Activated CD4-positive, alpha-beta T cell treated with anti-CD3 and anti-CD28 coated beads for 36 hours (primary cell): ENCODE measurements at places on chromosomes 6 and 20. TPM values are rescaled to one million over a fixed set of nuclear protein-coding genes. Genes with fewer than 3 reads are reported as not detected.

DNA sequence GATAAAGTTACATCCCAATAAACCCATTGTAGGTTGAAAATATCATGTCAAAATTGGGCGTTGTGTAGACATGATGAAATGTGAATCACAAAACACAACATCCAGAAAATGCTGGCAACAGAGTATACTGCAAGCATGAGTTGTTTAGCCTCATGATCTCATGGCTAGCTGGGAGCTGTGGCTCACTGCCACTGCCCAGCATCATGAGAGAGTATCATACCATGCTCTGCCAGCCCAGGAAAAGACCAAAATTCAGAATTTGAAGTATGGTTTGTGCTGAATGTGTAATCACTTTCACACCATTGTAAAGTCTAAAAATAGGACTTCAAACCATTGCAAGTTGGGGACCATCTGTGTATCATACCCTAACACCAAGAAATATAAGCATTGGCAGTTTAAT, 45.2 kb upstream of the SMAP1 start:
- DNase-seq = no peak

DNA sequence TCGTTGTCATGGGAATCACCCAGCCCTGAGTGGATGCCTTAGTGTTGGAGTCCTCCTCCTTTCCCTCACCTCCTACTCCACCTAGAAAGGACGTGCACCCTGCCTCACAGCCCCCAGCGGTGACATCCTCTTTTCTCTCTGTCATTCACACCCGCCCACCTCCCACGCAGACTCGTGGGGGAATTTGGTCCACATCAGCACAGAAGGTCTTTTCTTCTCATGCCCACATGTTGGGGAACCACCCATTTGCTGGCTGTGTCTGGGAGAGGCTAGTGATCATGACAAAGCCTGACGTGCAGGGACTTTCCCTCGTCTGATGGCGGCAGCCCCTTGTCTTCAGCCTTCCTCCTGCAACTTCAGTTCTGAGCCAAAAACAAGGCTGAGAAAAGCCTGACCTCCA, 96.0 kb upstream of the CNKSR3 start:
- peak; percentile 96 for DNase-seq

GRCh38 chr6:14614631-14615030, 497.1 kb downstream of the CD83 start:
- no peak for DNase-seq

DNA sequence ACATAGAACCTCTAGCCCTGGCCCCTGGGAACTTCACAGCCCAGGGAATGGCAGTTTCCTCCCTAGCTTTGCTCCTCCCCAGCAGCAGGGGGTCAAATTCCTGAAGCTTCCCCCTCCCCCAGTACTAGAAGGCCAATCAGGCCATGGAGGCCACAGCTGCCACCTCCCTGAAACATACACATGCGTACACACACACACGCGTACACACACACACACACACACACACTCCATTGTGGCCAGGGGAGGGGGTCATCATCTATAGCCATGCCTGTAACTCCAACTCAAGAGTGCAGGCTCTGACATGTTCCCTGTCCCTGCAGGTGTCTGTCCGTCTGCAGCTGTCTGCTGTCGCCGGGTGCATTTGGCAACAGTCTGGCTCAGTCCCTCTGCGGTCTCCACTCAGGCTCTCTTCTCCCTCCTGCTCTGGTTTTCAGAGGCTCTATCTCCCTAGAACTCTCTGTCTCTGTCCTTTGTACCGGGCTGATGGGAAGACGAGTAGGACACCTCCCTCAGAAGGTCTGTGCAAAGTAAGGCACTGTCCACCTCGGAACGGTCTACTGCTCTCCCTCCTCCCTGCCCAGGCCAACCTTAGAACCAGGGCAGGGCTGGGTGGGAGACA, 1.4 kb downstream of the LRFN2 start:
- DNase-seq = no peak

DNA sequence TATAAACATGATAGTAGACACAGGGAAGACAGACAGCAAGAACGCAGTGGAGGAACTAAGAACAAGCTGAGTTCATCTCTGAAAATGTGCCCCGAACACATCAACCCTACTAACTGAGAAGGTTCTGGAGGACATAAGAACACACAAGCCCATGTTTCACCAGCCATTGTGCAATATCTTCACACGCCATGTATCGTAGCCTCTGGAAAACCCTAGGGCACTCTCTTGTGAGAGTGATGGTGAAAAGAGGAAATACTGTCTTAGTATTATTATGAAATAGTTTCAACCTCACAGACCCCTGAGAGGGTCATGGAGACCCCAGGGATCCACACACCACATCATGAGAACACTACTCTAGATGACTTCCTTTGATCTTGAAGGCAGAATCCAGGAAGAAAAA, 26.1 kb upstream of the FOXF2 start:
- no peak for DNase-seq

DNA sequence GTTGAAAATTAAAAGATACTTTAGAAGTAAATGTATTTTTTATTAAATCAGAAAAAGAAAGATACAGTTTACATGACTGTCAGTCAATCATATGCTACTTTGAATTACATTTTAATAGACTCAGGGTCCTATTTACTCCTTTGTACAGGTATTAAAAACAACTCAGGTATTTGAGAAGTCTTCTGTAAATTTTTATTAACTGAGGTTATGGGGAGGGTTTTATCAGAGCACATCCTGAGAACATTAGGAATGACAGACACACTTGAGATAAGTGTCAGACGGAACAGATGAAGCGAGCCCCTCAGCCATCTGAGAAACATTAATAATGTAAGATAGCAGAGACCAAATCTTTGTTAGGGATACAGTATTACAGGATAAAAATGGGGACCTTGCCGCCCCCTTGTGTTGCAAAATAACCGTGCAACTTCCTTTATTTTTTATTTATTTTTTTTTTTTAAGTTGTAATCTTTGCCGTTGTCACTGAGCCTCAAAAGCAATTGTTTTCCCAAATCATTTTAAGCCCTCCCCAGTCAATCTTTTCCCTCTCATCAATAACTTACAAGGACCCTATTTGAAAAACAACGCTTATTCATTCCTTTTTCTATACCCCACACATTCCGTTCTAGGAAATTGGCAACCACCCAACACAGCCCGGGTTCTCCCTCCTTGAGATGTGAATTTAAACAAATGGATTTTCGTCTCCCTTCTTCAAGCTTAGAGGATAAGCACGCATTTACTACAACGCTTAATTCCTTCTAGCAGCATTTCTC, 126.7 kb downstream of the BCAS1 start:
- peak; percentile 53 for DNase-seq

- peak; percentile 46 for DNase-seq
These were observed 34.2 kb upstream of the KCNK5 start for GRCh38 chr6:39263303-39264037.

The TP53INP2 gene
- 2.2 TPM for total RNA-seq

The DNAH8 gene
- not detected for total RNA-seq
